ENCODE measurements at places on chromosomes 3 and 15. TPM values are rescaled to one million over a fixed set of nuclear protein-coding genes. Genes with fewer than 3 reads are reported as not detected.

DNA sequence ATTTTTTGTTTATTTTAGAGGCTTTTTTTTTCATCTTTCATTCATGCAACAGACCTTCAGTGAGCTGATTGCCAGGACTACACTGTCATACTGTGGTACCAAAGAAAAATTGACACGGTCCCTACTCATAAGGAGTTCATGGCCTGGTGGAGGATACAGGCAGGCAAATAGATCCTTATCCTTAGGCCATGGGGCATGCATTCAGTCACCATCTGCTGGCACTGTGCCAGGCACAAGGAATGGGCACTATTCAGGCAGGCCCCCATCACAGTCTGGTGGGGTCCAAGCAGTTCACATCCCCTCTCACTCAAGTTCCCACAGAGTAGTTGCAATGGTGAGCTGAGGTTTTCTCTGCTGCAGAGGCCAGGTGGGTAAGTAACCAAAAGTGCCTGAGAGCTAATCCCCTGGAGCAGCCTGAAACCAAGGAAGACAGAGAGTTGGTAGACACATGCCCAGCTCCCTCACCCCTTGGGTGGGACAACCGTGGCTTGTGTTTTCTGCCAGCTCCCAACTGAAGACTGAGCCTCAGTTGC, 17.3 kb downstream of the CISH start:
- no peak for DNase-seq

Gene AQP9
- 0.85 TPM for total RNA-seq

Gene IL17RE
- total RNA-seq: 1.2 TPM

Gene ASB14
- 0.21 TPM for total RNA-seq

Gene CYP8B1
- total RNA-seq: not detected

All from urinary bladder (tissue), 4 donors.